ENCODE measurements at places on chromosomes 3 and 15.

DNA sequence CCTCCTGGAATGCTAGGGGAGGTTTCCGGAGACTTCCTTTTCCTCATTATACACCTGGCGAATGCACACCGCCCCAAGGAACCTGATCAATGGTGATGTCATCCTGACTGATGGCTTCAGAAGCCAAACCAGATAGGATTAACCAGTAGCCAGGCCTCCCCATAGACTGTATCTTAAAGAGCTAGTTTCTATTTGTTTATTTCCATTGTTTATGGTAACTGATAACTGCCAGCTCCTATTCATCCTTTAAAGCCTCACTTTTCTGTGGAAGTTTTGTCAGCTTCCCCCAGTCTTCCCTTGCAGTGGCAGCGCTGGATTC, at the start of gene MKRN2OS:
Gene MKRN2OS (minus strand): TSS at position 27 of the 319 bp plus-strand sequence. CDS start 35 bp downstream, outside the sequence.
- DNase-seq: no peak

GRCh38 chr15:69906256-69907185, 191.2 kb downstream of the TLE3 start:
- DNase-seq: no peak

- no peak for DNase-seq
Observed at GRCh38 chr3:54670201-54671000, 257.5 kb downstream of the LRTM1 start.

GRCh38 chr3:30597131-30597768, 9.2 kb upstream of the TGFBR2 start:
- no peak for DNase-seq

- DNase-seq: no peak
Observed at GRCh38 chr3:67196677-67197076, 198.6 kb downstream of the KBTBD8 start.

- no peak for DNase-seq
Observed at GRCh38 chr15:79914728-79915127, 17.9 kb upstream of the MTHFS start.

- DNase-seq: no peak
Observed at GRCh38 chr3:100257586-100257985, 3.2 kb upstream of the TBC1D23 start.

DNA sequence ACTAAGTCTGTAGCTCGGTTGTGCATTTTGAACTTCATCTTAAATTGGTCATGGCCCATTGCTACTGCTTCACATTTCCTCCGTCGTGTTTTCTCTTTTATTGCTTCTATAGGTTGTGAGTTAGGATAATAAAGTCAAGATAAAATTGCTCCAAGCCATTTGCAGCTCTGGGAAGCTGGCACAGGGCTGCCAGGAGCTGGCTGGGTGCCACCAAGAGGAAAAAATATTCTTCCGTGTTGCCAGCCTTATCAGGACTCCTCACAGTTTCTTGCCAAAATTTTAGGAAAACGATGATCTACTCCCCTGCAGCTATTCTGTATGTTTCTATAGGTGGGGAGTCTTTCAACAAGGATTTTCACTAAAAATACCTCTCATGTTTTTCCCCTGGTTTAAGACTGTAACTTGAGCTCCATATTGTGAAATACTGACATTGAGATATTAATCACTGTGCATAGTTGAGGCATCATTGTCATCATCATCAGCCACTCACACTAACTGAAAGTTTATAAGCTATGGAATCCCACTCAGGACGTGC, 55.4 kb upstream of the PIAS1 start:
- DNase-seq: no peak

All from NCI-H1436 treated with DMSO at 0.1 percent for 48 hours (cell line).